ENCODE measurements at places on chromosomes 13 and 19. TPM values are rescaled to one million over a fixed set of nuclear protein-coding genes. Genes with fewer than 3 reads are reported as not detected.

DNA sequence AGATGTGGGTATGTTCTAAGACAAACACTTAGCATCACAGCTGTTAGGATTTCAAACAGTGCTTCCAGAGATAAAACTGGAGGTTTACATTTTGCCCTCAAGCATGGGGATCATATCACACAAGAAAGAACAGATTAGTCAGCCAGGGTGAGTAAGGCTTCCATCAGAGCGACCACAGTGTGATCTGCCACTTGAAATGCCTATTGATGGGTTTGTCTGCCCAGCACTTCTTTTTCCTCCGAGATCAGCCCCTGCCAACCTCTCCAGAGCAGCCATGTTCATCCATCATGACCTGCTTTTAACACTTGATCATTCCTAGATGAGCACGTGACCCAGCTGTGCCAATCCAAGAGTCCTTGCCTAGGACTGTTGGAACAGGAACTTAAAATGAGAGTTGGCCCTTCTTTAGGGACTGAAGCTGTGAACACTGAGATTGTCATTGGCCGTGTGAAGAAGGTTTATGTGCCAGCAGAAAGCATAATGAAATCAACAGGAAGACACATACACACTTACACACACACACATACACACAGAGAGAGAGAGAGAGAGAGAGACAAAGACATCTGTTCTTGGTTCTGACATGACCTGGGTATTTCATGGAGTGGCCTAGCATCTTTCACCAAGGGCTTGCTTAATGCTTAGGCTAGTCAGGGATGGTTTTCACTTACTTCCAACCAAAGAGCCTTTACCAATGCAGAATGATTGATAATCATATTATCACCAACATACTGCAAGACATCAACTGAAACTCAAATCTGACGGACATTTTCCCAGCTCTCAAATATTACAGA, 5.2 kb upstream of the CEBPG start:
- DNase-seq = no peak

GRCh38 chr19:47714339-47714738, 1.1 kb downstream of the EHD2 start:
- DNase-seq = no peak

DNA sequence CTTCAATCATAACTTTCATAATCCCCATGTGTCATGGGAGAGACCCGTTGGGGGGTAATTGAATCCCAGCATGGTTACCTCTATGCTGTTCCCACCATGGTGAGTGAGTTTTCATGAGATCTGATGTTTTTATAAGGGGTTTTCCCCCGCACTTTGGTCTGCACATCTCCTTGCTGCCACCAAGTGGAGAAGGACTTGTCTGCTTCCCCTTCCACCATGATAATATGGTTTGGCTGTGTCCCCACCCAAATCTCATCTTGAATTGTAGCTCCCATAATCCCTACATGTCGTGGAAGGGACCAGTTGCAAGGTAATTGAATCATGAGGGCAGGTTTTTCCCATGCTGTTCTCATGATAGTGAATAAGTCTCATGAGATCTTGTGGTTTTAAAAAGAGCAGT, 524.9 kb downstream of the SLITRK5 start:
- no peak for DNase-seq

- no peak for DNase-seq
These were observed 11.6 kb upstream of the CEACAM3 start for GRCh38 chr19:41784743-41785142.

GRCh38 chr19:4781801-4782200, 9.7 kb upstream of the FEM1A start:
- DNase-seq = no peak

DNA sequence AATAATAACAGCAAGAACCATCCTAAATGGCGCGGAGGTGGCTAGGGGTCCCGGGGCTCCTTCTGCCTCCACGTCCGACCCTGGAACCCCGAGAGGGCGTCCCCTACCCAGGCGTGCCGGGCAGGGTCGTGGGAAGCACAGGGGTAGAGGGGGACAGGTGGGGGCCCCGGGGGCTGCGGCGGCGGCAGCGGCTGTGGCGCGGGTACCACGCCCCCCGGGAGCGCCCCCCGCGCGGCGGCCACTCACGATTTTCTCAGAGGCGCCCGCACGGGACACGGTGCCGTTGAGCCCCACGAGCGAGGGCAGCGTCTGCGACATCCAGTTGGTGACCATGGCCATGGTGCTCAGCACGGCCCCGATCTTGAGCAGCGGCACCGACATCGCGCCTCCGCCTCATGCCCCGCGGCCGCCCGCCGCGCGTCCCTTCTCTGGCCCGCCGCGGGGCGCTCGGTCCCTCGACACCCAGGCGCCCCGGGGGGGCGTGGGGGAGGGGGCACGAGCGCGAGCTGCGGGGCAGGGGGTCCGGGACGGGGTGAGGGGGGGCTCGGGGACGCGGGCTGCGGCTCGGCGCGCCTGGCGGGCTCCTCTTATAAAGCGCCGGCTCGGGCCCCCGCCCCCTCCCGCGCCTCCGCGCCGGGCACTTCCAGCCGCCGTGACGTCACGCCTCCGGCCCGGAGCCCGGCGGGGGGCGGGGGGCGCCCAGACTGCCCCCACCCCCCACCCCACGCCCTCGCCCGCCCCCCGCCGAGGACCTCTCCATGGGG, 22.9 kb downstream of the OLFM2 start:
- peak; percentile 21 for DNase-seq

DNA sequence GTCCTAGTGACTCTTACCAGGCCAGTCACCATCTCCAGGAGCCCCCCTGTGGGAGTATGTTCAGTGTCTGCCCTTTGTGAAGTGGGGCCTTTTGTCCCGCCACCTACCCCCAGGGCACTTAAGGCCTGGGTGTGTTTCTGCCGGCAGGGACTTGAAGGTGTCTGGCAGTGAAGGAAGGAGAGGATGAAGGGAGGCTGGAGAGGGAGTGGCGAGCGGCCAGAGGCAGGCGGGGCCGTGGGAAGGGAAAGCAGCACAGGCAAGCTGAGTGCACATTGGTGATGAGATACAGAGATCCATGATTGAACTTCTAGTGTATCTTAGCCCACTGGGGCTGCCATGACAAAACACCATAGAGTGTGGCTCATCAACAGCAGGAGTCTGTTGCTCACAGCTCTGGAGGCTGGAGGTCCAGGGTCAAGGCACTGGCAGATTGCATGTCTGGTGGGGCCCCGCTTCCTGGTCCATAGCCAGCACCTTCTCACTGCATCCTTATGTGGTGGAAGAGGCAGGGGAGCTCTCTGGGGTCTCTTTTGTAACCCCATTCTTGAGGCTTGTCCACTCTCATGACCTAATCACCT, 17.5 kb downstream of the CUL4A start:
- DNase-seq = no peak

DNA sequence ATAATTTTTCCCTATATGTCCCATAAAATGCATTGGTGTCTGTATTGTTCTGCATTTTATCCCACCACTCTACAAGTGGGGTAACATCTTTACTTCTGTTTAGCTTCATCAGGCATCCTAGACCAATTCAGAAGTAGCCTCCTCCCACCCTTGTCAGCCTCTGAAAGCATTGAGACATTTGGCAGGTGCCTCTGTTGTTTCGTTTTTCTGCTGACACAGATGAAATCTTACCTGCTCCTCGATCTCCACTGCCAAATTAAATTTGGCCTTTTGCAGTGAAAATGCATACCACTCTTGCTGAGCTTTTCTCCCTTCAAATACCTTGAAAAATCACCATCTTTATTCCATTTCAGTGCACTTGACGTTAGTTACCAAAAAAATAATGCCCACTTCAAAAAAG, 83.5 kb upstream of the STARD13 start:
- no peak for DNase-seq

- no peak for DNase-seq
These were observed 551.4 kb downstream of the TBC1D4 start for GRCh38 chr13:74930402-74931165.

DNA sequence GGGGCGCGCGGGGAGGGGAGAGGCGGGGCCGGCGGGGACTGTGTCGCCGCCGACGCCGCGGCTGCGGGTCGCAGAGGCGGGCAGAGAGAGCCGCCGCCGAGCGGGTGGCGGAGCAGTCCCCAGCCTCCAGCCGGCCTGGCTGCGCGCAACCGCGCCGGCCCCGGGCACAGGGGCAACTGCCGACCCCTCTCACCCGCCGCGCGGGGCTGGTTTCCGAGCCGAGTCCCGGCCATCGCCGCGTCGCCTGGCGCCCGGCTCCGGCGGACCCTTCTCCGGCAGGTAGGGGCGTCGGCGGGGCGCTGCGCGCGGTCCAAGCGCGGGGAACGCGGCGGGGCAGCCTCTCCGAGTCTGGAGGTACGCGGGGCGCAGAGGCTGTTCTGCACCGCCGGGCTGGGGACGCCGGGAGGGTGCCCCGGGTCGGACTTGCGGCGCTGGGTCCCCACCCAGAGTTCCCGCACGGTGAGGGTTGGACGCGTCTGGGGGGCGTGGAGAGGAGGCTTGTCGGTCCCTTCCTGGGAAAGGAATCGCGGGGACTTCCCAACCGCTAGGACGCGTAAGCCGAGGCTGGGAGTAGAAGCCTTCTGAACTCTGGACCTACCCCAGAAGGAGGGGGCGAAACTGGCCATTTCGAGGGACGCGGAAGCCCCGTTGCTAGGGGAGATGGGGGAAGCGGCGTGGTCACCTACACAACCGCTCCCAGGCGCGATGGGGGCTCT, 133.6 kb upstream of the MYO16 start:
- no peak for DNase-seq

- no peak for DNase-seq
These were observed 18.5 kb downstream of the PPP1R12C start for GRCh38 chr19:55098716-55099556.

GRCh38 chr13:77218274-77218673, 108.6 kb downstream of the MYCBP2 start:
- no peak for DNase-seq

DNA sequence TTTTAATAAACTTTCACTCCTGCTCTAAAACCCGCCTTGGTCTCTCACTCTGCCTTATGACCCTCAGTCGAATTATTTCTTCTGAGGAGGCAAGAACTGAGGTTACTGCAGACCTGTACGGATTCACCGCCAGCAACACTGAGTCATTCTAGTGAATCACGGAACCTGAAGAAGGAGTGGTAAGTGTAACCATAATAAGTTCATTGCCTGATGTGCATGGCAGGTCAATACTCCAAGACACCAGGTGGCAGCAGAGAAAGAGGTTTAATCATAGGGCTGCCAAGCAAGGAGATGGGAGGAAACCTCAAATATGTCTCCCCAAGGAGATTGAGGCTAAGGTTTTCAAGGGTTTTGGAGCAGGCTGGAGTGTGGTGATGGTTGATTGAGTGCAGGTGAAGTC, 204.3 kb upstream of the IPO5 start:
- DNase-seq = peak; percentile 3

FAM124A gene
- 0.25 TPM for total RNA-seq

CYP4F2 gene
- 0.18 TPM for total RNA-seq

ZNF284 gene
- total RNA-seq = 1.9 TPM

DACH1 gene
- total RNA-seq = not detected

NCAN gene
- not detected for total RNA-seq

PLPPR3 gene
- total RNA-seq = not detected

FLT3 gene
- total RNA-seq = not detected

ZNF507 gene
- total RNA-seq = 24.2 TPM
